ENCODE measurements at places on chromosomes 1 and 21. TPM values are rescaled to one million over a fixed set of nuclear protein-coding genes. Genes with fewer than 3 reads are reported as not detected.

DNA sequence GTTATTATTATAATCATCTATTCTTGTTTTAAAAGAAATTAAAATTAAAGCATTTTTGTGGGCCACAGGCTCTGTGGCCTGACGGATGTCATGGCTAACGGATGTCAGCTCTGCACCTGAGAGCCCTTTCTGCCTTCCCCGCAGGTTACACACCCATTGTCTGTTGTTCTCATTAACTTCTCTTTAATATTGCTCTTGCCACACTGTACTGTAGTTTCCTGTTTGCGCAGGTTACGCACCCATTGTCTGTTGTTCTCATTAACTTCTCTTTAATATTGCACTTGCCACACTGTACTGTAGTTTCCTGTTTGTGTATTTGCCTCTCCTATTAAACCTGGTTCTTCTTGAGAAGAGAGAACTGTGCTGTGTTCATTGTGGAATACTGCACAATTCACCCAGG is 294.4 kb upstream of the PLXNA2 start:
- no peak for DNase-seq

- no peak for DNase-seq
Measured at GRCh38 chr1:175317779-175318178, 125.2 kb upstream of the KIAA0040 start.

DNA sequence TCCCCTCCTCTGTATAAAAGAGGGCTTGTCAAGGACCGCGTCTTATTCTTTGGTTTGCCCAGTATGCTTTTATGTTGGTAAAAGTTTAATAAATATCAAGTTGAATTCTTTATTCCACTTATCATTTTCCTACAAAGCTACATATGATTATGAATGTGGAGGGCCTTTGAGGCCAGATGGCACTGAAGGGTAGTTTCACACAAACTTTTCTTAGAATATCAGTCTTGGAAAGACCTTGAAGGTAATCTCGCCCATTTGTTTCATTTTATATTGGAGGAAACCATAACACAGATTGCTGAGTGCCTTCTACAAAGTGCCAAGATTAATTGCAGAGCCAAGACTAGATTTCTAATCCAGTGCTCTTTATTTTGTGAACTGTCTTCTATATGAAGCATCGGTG is 5.8 kb upstream of the FUBP1 start:
- DNase-seq: no peak

GRCh38 chr1:163781146-163781545 is 459.4 kb downstream of the NUF2 start:
- no peak for DNase-seq

- DNase-seq: peak; percentile 32
Measured at GRCh38 chr1:185739967-185740366, 5.8 kb downstream of the HMCN1 start.

DNA sequence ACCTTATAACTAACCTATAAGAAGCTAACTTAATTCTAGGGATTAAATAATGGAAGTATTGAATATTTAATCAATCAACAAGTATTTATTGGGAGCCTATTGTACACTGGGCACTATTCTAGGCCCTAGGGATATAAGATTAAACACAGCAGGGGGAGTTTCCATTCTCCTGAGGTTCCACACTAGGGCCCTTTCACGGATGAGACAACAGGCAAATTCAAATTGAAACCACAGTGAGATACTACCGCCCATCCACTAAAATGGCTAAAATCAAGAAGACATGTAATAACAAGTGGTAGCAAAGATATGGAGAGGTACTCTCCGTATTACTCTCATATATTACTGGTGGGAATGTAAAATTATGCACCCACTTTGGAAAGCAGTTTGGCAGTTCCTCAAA is 674.4 kb downstream of the KIF26B start:
- DNase-seq: no peak

DNA sequence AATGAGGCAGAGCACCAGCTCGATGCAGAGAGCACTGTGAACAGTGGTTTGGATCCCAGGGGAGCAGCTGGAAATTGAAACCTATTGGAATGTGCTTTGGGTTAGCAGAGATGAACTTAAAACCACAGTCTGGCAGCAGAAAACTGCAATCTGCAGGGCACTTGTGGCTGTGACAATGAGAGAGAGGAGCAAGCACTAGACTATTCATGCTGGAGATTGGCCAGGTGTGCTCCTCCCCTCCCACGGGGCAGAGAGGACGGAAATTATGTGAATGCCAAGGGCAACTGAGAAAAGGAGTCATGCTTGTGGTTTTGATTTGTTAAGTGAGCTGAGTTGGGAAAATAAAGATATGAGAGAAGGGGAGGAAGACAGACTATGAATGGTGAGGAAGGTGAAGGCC is 38.1 kb downstream of the HSD3B2 start:
- peak; percentile 83 for DNase-seq

- DNase-seq: peak; percentile 97
Measured at GRCh38 chr1:150613061-150613920, 16.1 kb downstream of the ENSA start.

DNA sequence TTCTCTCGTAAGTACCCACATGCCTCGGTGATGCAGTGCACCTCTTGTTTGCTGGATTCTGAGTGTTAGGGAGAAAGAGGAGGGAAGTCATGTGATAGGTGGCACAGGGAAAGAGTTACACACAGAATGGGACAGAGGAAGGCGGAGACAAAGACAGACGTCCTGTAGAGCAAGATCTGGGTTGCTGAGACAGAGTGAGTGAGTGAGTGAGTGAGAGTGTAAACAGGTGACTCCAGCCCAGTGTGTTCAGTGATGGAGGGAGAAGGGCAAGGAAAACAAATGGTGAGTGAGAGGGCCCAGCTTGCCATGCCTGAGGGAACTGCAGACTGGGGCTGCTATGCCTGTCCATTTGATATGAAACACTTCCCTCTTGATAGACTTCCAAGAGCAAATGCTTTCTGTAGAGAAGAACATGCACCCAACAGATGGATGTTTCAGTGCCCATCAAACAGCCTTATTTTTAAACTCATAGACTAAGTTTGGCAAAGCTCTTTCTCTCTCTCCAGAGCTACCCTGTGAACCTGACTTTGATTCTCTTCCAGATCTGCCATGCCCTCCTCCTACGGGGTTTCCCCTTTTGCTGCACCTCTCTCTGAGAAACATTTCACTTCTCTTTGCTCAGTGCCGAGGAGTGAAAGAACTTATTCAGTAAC is 209.9 kb upstream of the COA6 start:
- no peak for DNase-seq

DNA sequence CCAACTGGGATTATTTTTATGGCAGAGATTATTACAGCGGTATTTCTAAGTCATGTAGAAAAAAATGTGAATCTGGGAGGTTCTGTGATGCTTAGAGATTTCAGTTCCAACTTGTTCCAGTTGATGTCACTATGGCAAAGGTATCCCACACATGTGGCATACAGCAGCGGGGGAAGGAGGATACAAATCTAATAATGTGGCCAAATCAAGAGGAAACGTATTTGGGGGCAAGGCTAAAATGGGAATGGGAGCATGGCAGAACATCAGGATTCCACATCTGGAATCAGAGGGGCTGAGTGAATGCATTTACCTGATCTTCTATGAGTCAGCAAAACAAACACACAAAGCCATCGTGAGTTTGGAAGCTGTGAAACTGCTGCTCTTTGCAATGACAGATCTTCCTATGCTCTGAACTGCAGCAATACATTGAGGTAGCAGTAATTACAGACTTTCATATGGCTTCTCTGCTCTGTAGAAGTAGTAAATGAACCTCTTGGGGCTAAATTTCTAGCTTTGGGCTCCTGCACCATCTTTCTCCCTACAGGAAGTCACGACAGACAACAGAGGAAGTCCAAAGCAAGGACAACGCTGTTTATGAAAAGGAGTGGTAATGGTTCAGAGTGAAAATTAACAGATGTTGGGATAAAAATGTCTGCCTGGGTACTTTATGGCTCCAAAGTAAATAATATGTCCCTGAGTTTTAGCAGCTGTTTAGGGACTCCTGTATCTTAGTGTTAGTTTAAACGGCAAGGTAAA is 55.5 kb downstream of the GABPA start:
- peak; percentile 42 for DNase-seq

DNA sequence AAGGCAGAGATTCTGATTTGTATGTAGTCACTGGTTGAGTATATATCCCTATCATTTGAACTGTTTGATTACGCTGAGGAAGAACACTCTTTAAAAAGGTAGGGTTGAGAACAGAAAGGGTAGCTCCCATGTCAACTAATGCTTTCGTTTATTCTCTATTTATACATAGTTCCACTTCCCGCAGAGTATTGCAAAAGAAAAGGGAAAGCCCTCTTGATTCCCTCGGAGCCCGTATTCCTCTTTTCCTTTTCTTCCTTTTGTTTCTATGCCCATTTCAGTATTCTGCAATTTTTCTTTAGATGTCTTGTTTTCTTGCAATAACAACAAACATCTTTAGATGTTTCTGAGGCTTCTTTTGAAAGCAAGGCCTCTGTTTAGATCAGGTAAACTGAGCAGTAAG is 78.2 kb downstream of the DNTTIP2 start:
- DNase-seq: no peak

DNA sequence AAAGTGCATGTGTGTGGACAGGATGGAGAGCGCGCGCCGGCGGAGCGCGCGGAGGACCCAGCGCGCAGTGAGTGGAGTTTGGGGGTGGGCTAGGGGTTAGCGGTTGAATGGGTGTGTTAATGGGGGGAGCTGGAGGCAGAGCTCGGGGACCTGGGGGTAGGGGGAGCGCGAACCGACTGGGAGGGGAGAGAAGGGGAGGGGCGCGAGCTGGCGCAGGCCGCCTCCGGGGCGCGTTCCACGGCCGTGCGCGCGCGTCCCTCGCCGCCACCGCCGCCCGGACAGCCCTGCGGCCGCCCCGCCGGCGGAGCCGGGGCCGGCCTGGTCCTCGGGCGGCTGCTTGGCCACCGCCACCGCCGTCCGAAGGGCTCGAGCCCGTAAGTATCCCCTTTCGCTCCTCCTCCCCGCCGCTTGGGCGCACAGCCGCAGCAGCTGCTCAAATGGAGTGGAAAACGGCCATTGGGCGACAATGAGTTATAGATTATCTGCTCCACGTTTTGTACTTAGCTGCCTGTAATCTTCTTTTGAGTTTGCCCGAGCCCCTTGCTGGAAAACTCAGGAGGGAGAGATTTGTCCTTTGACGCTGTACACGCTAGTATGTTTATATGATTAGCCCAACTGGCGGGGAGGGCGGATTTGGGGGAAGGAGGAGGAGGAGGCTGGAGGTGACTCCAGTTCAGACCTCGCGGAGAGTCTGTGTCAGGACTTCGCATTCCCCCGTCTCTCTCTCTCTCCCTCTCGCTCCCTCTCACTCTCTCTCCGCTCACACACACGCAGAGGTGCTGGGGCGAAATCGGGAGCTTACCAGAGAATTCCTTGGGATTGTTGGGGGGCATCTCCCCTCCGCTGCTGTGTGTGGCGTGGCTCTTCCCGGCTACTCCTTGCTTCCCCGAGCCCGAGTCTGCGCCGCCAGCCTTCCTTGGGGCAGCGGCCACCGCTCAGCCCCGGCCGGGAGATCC is at the start of gene ADGRL2:
TSS of gene ADGRL2 (plus strand) at position 240 of the 956 bp plus-strand sequence. CDS start 36,051 bp downstream, outside the sequence.
- DNase-seq: peak; percentile 77

GRCh38 chr1:36585569-36586548 is 103.1 kb upstream of the CSF3R start:
- DNase-seq: peak; percentile 93

- DNase-seq: peak; percentile 85
Measured at GRCh38 chr1:97143236-97143882, 421.8 kb downstream of the PTBP2 start.

DNA sequence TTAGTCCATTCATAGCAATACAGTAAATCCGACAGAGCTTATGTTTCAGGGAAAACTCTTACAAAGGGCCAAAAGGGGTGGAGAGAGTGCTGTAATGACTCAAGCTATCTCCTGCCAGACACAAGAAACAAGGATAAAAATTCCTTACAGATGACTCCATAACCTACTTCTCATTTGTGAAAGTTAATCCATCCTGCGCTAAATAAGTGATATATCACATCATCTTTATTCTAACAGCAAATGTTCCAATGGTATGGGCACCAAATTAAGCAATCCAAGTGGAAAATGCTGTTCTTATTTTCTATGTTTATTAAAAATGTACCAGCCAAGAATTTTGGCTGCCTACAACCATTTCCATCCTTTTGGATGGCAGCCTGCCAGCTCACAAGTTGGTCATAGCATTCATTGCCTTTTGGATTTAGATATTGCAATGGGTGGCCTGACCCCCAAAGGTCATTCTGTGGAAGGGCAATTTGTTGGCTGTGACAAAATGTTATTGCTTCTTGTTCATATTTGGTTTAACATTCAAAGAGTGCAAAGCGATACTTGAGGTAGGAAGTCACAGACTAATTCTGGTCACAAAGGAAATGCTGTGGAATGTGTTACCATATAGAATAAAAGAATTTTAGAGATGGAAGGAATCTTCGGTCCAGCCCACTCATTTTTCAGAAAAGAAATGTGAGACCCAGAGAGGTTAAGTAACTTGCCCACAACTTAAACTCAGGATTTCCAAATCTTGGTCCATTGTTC is 2.8 kb upstream of the ENAH start:
- peak; percentile 99 for DNase-seq

GRCh38 chr1:116001739-116002487 is 25.6 kb downstream of the SLC22A15 start:
- peak; percentile 93 for DNase-seq

DNA sequence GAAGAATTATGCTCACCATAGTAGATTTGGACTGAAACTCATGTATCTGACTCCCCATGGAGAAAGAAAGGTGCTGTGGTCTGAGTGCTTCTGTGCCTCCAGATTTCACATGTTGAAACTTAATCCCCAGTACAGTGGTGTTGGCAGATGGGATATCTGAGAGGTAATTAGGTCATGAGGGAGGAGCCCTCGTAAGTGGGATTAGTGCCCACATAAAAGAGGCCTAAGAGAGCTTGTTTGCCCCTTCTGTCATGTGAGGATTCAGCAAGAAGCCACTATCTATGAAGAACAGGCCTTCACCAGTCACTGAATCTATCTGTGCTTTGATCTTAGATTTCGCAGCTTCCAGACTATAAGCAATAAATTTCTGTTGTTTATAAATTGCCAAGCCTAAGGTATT is 150.1 kb downstream of the PLPP3 start:
- DNase-seq: no peak

GRCh38 chr1:231611851-231612250 is 14.7 kb upstream of the DISC1 start:
- DNase-seq: no peak

DNA sequence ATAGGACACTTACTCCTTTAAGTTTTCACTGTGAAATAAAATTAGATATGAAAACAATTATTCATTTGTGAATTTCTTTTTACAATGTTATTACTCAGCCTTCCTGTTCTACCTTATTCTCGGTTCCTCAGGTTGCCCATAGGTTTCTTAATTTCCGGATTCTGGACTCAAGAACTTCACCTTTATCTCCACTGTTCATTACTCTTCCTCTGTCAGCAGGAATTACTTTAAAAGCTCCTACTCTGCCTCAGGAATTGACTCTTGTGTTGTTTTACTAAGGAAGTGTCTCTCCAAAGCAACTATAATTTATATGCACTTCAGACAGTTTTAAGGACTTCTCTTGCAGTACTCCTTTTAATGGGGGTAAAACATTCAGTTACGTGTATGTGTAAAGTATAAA is 123.8 kb downstream of the OSBPL9 start:
- no peak for DNase-seq

GRCh38 chr1:36008546-36009197 is 75.2 kb upstream of the TEKT2 start:
- DNase-seq: peak; percentile 92

Gene GBP7
- not detected for total RNA-seq

Gene LRRC71
- total RNA-seq: not detected

Gene ACTL8
- total RNA-seq: not detected

Gene GPR3
- total RNA-seq: not detected

Gene HRNR
- total RNA-seq: under 0.01 TPM

Gene MTX1
- 49.5 TPM for total RNA-seq

Gene NRIP1
- total RNA-seq: 64.0 TPM

Gene TFAP2E
- under 0.01 TPM for total RNA-seq

Gene SPRR4
- total RNA-seq: not detected

Gene FCRL6
- total RNA-seq: 0.13 TPM
